ENCODE measurements at places on chromosomes 4 and X. TPM values are rescaled to one million over a fixed set of nuclear protein-coding genes. Genes with fewer than 3 reads are reported as not detected.

DNA sequence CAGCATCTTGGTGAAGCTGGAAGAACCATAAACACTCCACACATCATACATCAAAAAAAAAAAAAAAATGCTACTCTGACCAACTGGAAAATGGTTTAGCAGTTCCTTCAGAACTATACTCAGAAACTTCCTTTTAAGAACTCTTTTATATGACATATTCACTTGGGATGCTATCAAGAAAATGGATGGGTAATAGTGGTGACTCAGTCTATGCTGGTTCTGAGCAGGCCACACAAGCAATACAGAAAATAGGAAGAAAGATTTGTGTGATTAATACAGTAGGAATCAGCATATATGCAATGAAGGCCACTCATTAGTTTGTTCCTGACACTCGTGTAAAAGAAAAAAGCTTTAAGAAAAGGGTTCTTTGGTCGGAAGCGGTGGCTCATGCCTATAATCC is 123.5 kb upstream of the FAT4 start:
- DNase-seq, result no peak

Gene POF1B
- 2.0 TPM for total RNA-seq

Gene HS6ST2
- 0.13 TPM for total RNA-seq

Gene RNF150
- total RNA-seq, result 17.0 TPM

DNA sequence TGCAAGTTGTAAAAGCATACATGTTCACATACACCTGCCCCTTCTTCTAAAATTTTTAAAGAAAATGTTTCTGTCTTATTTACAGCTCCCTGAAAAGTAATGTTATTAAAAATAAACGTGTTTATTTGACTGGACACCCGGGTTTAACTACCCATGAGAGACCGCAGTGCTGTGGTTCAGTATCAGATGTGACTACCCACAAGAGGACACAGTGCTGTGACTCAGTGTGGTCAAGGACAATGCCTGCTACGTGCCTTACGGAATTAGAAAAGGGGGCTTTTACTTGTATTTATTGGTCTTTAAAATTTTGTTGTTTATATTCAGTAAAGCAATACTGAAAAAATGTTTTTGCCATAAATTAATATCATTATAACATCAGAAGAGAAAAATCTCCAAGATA is 641.4 kb downstream of the TRIML1 start:
- no peak for DNase-seq

- DNase-seq, result no peak
Measured at GRCh38 chrX:150051096-150051495, 112.8 kb upstream of the EOLA2 start.

Gene KCNIP4
- not detected for total RNA-seq

Gene HELQ
- 17.6 TPM for total RNA-seq

Measured in omental fat pad (tissue), 4 donors.